GM13976 (cell line): ENCODE measurements at places on chromosomes 6 and 20.

GRCh38 chr20:11671015-11671511, 246.6 kb upstream of the BTBD3 start:
- DNase-seq: no peak

DNA sequence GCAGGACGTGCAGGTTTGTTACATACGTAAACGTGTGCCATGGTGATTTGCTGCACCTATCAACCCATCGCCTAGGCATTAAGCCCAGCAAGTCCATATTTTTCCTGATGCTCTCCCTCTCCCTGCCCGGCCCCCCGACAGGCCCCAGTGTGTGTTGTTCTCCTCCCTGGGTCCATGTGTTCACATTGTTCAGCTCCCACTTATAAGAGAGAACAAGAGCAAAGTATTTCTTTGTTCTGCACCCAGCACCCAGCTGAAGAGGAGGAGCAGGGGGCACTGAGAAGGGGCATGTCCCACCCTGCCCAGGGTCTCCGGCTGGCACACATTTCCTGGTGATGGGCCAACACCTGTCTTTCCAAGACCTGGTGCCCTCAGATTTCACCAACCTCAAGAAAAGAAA, 251.1 kb upstream of the ARID1B start:
- DNase-seq: no peak

DNA sequence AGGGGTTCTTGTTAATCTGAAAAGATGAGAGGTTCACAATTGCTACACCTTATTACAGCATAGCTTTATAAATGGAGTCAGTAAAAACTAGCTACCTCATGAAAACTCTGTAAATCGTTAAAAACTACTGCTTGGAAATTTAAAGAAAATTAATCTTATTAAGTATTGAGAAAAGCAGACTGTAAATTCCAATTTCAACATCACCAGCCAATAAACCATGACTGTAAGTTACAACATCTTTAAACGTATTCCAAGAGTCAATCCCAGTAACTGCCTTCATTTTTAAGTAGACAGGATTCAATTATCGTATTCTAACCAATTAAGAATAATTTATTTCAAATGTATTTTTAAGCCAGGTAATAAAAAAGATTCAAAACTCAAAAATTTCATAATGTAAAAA, 70.3 kb downstream of the ATG5 start:
- no peak for DNase-seq

DNA sequence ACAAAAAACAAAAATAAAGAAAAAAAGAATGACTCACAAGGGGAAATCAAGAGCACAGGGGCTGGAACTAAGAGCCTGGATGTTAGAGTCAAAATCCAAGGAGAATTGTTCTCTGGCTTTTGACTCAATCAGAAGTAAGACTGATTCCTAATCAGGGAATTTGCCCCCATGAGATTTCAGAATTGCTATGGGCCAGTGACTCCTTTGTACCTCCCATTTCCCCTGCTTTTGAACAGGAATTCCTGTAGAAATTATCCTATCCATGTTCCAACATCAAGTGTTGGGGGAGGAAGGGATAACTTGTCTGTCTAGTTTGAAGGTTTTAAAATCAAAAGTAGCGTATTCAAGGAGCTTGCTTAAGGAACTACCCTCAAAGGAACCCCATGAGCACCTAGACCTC, 396.7 kb downstream of the CDC5L start:
- no peak for DNase-seq

DNA sequence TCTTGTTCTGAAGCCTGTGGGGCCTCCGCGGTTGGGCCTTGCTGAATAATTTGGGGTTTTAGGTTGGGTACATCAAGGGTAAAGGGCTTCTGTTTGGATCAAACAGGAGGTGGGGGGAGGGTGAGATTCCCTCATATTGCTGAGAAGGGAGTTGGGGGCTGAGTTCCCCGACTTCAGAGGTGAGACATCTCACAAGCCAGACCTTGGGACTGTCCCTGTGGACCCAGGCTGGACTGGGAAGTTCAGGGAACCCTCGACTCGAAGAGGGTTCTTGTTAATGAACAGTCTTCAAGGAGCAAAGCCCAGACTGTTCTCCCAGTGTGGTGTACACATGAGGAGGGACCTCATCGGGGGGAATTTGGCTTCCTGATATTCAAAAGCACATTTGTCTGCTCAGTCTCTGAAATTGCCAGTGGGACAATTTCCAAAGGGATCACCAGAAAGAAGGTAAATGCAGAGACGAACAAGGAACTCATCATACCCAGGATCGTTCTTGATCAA, 118.5 kb downstream of the SYCP2 start:
- peak; percentile 9 for DNase-seq

GRCh38 chr6:135854799-135855198, 3.3 kb downstream of the PDE7B start:
- no peak for DNase-seq

DNA sequence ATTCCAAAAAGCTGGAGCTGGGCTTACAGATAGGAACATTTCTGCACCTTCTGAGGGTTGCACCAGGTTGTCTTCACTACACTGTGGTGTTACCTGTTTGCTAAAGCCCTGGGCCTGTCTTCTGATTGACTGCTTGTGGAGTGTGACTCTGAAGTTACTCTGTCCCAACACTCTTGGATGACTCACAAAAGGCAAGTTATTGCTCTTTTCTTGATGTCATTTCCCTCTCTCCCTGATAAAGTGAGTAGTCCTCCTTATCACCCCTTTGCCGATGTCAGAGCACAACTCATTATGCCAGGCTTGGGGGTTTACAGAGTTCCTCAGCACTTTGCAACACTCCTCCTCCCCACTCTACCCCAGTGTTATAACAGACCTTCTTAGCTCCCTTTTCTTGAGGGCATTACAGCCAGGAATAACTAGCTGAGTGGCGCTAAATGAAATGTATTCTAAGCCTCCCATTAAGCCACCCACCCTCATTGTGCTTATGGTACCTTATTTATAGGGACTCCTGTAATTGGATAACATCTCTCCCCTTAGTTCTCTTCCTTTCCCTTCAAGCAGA, 36.1 kb upstream of the NKX2-4 start:
- no peak for DNase-seq

DNA sequence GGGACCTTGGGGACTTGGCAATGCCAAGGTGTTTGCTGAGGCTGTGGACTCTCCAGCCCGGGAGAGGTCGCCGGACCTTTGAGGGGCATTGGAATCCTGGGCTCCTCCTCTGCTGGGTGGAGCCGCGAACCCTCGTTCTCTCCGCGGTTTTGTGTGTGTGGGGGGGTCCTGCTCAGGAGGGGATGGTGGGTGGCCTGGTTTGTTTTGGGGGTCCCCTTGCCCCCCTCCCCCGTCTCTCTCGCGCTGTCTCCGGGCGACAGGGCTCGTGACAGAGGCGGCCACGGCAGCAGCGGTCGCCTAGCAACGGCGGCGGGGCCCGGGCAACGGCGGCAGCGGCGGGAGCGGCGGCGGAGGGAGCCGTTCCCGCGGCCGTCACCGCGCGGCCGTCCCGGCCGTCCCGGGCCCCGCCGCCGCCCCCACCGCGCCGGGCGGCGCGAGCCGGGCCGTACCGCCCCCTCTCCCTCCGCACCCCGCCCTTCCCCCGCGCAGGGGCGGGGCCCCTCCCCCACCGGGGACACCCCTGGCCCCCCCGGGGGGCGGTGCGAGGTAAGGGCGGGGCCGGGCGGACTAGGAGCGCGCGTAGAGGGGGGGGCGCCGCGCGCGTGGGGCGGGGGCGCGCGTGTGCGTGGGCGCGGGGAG, 7.8 kb downstream of the SYNGAP1 start:
- DNase-seq: peak; percentile 81

GRCh38 chr6:157944983-157945931, 36.4 kb upstream of the SYNJ2 start:
- DNase-seq: no peak

DNA sequence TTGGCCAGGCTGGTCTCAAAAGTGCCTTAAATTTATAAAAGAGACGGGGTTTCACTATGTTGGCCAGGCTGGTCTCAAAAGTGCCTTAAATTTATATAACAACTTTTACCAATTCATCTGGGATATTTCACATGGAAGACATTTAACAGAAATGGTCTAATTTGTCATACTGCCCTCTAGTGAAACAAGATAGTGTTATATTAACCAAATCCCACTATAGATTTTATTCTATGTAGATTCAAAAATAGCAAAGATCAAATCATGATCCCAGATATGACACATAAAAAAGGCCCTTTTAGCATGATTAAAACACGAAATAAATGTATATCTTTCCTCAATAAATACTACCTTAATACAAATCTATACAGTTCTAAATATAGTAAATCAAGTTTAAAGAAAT, 102.8 kb upstream of the TFAP2D start:
- DNase-seq: no peak
